ENCODE measurements at places on chromosomes 12 and 14.

GRCh38 chr14:51370758-51371386, 130.8 kb downstream of the TMX1 start:
- no peak for DNase-seq

- DNase-seq: peak; percentile 28
Measured at GRCh38 chr12:46382408-46382963, 9.9 kb upstream of the SLC38A2 start.

- no peak for DNase-seq
Measured at GRCh38 chr12:68452078-68452715, 120.0 kb upstream of the MDM1 start.

- DNase-seq: peak; percentile 72
Measured at GRCh38 chr12:49893753-49894750, 9.6 kb downstream of the FAIM2 start.

GRCh38 chr12:109302770-109303169, 6.3 kb downstream of the FOXN4 start:
- no peak for DNase-seq

DNA sequence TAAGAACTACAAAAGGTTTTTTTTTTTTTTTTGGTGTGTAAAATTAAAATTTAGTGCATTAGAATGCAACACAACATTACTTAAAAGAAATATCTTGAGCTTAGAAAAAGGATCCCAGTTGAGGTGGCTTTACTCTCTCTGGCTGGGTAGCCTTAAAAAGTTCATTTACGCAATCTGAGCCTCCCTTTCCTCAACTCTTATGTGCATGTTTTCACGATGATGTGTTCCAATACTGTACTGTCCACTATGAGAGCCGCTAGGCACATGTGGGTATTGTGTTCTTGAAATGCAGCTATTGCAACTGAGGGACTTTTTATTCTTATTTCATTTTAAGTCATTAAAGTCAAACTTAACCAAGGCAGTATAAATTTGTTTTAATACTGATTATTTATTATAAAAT, 460.9 kb upstream of the SYT1 start:
- no peak for DNase-seq

- DNase-seq: no peak
Measured at GRCh38 chr12:127414186-127414585, 852.8 kb upstream of the TMEM132C start.

DNA sequence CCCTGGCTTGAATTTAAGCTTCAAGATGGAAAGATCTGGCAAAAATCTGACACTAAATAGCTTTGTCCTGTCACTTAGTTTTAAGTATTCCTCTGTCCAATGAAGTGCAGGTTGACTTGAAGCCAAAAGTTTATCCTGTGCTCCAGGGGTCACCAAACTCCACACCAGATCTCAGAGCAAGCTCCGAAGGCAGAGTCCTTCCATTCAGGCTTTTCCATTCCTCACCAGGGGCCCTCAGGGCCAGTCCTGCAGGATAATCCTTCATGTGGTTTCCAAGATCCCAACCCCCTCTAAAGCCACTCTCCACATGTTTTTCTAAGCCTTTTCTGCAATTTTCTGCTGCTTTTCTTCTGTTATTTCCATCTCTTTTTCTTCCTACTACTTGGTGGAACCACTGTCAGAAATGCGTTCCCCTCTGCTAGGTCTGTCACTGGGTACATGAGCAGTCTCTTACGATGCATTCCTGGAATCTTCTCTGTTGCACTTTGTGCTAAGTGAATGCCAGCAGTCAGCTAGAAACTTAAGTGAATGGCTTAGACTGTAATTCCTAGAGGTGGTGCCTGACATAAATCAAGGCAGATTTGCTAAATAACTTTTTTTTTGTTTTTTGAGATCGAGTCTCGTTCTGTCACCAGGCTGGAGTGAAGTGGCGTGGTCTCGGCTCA, 251.4 kb downstream of the MSRB3 start:
- DNase-seq: no peak
